ENCODE measurements at places on chromosomes 12 and 14. TPM values are rescaled to one million over a fixed set of nuclear protein-coding genes. Genes with fewer than 3 reads are reported as not detected.

GRCh38 chr14:41446008-41446407 lies 160.7 kb upstream of the LRFN5 start:
- no peak overlapping the region for H3K27ac ChIP-seq
- H3K36me3 ChIP-seq, result no peaks in the 10 kb centered on the region
- no peak overlapping the region for H3K4me3 ChIP-seq
- no peaks in the 10 kb centered on the region for H3K4me1 ChIP-seq

GRCh38 chr14:73026243-73026844 lies 562 bp downstream of the ZFYVE1 start:
- H3K27me3 ChIP-seq, result no peaks in the 10 kb centered on the region
- no peak for DNase-seq
- H3K4me3 ChIP-seq, result peak overlapping the region; percentile 78
- H3K4me1 ChIP-seq, result peaks cover 19% of the 10 kb centered on the region
- H3K36me3 ChIP-seq, result peaks cover 22% of the 10 kb centered on the region

DNA sequence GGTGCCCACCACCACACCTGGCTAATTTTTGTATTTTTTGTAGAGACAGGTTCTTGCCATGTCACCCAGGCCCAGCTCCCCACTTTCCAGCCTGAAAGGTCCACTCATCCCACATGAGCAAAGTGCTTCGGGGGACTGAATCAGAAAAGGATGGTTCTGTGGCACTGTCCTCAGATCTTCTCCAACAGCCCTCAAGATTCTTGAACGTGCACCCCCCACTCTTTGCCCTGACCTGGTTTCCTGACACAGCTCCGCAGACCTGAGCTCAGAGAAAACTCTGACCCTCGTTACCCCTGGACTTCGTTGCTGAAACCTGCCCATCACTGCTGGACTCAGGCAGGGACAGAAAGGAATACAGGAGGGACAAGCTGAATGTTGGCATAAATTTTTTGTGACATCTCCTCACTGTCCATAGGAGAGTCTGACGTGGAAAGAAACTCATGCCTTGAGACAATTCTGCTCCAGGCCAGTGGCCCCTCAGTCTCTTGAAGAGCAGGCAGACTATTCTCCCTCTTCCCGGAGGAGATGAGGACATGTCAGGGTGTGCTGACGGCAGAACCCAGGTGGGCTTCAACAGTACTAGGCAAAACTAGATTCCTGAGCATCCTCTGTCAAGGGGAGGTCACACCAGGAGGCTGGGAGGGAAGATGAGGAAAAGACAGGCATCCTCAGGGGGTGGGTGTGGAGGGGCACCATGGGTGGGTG lies 149.3 kb downstream of the DPF3 start:
- H3K36me3 ChIP-seq, result no peaks in the 10 kb centered on the region
- H3K27ac ChIP-seq, result no peak overlapping the region
- peaks cover 5% of the 10 kb centered on the region for H3K27me3 ChIP-seq
- H3K4me3 ChIP-seq, result no peak overlapping the region

- peaks cover 41% of the 10 kb centered on the region for H3K4me1 ChIP-seq
- peak within 1 kb of the TSS; percentile 55 for H3K4me3 ChIP-seq
- H3K27ac ChIP-seq, result no peak within 1 kb of the TSS
These were observed at the start of gene CISTR for GRCh38 chr12:53751336-53752191. Gene CISTR (minus strand): TSS chr12:53751979.

GRCh38 chr14:80954687-80955299 lies 628 bp upstream of the TSHR start:
- peaks cover 19% of the 10 kb centered on the region for H3K4me1 ChIP-seq
- DNase-seq, result peak; percentile 64
- H3K36me3 ChIP-seq, result no peaks in the 10 kb centered on the region
- H3K27me3 ChIP-seq, result peaks cover 10% of the 10 kb centered on the region

GRCh38 chr12:69658203-69658602 lies 40.9 kb downstream of the BEST3 start:
- no peak overlapping the region for H3K4me3 ChIP-seq
- H3K36me3 ChIP-seq, result no peaks in the 10 kb centered on the region
- no peak overlapping the region for H3K27ac ChIP-seq

DNA sequence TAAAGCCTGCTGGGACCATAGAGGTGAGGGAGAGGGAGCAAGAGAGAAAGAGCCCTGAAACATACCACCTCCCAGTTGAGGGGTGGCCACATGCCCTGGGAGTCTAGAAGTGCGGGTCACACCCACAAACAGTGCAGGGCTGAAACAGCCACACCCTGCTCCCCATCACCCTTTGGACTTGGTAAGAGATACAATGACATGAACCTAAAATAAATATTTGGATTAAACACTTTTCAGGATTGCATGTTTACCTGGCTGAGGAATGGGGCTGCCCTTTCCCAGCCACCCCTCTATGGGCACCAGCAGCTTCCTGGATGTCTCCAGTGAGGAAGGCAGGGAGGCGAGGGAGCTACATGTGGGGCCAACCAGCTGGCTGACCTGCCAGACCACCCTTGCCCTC lies 39.0 kb upstream of the TC2N start:
- peaks cover 7% of the 10 kb centered on the region for H3K4me1 ChIP-seq
- DNase-seq, result no peak
- H3K27ac ChIP-seq, result no peak overlapping the region
- no peaks in the 10 kb centered on the region for H3K36me3 ChIP-seq
- peaks cover 10% of the 10 kb centered on the region for H3K27me3 ChIP-seq

DNA sequence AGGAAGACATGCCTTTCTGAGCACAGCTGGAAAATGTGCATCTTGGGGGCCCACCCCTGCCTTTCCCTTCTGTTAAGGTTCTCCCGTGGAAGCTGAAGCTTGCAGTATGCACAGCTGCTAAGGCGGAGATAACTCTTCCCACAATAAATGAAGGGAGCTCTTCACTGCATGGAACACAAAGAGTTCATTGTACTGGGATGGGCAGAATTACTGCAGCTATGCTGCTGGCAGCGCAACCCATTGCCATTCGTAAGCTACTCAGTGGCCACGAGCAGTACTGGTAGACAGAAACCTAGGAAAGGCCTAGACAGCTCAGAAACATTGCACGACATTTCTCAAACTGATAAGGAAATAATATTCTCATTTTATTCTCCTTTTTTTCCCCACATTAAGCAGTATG lies 310.2 kb downstream of the MDGA2 start:
- H3K27ac ChIP-seq, result no peak overlapping the region
- no peaks in the 10 kb centered on the region for H3K4me1 ChIP-seq
- no peak for DNase-seq
- no peaks in the 10 kb centered on the region for H3K27me3 ChIP-seq
- H3K36me3 ChIP-seq, result no peaks in the 10 kb centered on the region

- H3K4me1 ChIP-seq, result peaks cover 23% of the 10 kb centered on the region
- no peak overlapping the region for H3K27ac ChIP-seq
These were observed 4.7 kb downstream of the FOS start for GRCh38 chr14:75283162-75283832.

- H3K36me3 ChIP-seq, result peaks cover 24% of the 10 kb centered on the region
- DNase-seq, result no peak
- no peak overlapping the region for H3K27ac ChIP-seq
- H3K4me3 ChIP-seq, result no peak overlapping the region
These were observed 24.2 kb downstream of the ZNF664 start for GRCh38 chr12:123997033-123997822.

DNA sequence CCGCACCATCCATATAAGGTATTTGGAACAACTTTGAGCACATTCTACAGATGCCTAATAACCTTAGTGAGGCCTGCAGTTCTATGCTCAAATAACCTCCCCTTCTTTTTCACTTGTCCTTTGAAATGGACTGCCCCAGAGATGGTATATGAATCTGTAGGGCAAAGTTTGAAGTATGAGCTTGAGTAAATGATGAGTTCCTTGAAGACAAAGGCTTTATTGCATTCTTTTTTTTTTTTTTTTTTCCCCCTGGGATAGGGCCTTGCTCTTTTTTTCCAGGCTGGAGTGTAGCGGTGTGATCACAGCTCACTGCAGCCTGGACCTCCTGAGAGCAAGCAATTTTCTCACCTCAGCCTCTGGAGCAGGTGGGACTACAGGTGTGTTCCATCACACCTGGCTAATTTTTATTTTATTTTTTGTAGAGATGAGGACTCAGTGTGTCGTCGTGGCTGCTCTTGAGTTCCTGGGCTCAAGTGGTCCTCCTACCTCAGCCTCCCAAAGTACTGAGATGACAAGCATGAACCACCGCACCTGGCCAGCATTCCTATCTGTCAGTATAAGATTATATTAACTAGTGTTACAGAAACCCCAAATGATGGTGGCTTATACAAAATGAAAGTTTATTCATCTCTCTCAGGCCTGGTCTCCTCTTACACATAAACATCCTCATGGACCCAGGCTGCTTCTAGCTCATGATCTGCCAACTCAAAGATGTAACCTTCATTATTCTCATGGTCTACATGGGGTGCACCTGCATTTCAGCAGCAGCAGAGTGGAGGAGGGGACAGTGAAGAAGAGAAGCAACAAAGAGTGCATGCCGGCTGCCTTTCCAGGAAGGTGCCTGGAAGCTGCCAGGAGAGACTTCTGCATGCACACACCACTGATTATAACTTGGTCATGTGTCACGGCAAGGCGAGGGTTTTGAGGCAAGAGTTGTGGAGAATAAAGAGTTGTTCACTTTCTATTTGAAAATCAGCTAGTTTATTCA lies 101.4 kb downstream of the DUSP16 start:
- no peak for DNase-seq
- peak overlapping the region; percentile 25 for H3K27ac ChIP-seq
- H3K4me1 ChIP-seq, result peaks cover 37% of the 10 kb centered on the region
- no peaks in the 10 kb centered on the region for H3K36me3 ChIP-seq

- peak; percentile 27 for DNase-seq
- no peak overlapping the region for H3K27ac ChIP-seq
- H3K36me3 ChIP-seq, result no peaks in the 10 kb centered on the region
- no peaks in the 10 kb centered on the region for H3K27me3 ChIP-seq
- peak overlapping the region; percentile 88 for H3K4me3 ChIP-seq
These were observed 466 bp downstream of the SAV1 start for GRCh38 chr14:50667684-50667995.

- no peaks in the 10 kb centered on the region for H3K27me3 ChIP-seq
- H3K36me3 ChIP-seq, result no peaks in the 10 kb centered on the region
- no peak overlapping the region for H3K4me3 ChIP-seq
- H3K4me1 ChIP-seq, result no peaks in the 10 kb centered on the region
- DNase-seq, result no peak
These were observed 301.7 kb downstream of the KCNH5 start for GRCh38 chr14:62743560-62743959.

GRCh38 chr14:55707365-55707804 lies 127.4 kb downstream of the KTN1 start:
- no peaks in the 10 kb centered on the region for H3K27me3 ChIP-seq
- H3K4me1 ChIP-seq, result no peaks in the 10 kb centered on the region
- no peak overlapping the region for H3K27ac ChIP-seq
- no peak overlapping the region for H3K4me3 ChIP-seq
- DNase-seq, result no peak
- H3K36me3 ChIP-seq, result peaks cover 3% of the 10 kb centered on the region

DNA sequence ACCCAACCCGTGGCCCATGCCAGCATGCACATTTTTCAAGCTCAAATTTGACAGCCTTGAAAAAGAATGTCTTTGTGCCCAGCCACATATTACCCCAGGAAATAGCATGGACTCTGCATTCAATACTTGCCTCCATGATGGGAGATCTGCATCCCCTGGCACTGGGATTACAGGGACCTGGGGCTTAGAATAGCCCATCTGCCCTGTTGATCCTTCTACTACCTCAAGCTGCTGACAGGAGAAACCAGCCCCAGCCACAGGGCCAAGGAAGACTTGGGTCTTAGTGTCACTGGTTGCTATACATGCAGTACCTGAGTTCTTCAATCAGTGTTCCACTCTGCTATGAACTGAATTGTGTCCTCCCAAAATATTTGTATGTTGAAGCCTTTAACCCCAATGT lies 85.3 kb downstream of the LRRC74A start:
- H3K27me3 ChIP-seq, result no peaks in the 10 kb centered on the region
- peaks cover 4% of the 10 kb centered on the region for H3K4me1 ChIP-seq
- H3K4me3 ChIP-seq, result no peak overlapping the region
- no peak for DNase-seq
- no peaks in the 10 kb centered on the region for H3K36me3 ChIP-seq

- H3K27me3 ChIP-seq, result peaks cover 11% of the 10 kb centered on the region
- no peak for DNase-seq
- no peak overlapping the region for H3K27ac ChIP-seq
- H3K4me1 ChIP-seq, result no peaks in the 10 kb centered on the region
These were observed 10.7 kb upstream of the BHLHE41 start for GRCh38 chr12:26135571-26135970.

DNA sequence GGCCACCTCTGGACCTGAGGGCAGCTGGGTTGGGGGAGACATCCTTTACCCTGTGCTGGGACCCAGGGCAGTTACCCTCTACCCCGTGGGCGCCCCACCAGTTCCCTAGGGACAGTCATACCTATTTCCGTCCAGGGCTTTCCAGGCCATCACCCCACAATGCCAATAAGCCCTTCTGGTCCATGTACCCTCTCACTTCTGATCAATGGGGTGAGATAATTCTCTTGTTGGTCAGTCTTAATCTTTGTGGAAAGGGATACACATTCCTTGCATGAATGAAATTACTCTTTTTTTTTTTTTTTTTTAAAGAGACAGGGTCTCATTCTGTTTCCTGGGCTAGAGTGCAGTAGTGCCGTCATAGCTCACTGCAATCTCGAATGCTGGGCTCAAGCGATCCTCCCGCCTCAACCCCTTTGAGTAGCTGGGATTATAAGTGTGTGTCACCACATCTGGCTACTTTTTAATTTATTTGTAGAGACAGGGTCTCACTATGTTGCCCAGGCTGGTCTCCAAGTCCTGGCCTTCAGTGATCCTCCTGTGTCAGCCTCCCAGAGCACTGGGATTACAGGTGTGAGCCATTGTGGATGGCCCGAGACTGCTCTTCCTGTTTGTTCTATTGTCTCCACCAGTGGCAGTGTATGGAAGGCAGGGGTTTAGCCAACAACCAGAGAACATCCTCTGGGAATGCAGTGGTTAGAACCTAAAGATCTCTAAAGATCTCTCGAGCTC lies 46.3 kb upstream of the STON2 start:
- H3K36me3 ChIP-seq, result no peaks in the 10 kb centered on the region
- DNase-seq, result no peak
- no peak overlapping the region for H3K4me3 ChIP-seq

GRCh38 chr14:99212199-99212598 lies 59.8 kb downstream of the BCL11B start:
- no peaks in the 10 kb centered on the region for H3K27me3 ChIP-seq
- H3K27ac ChIP-seq, result peak overlapping the region; percentile 73
- H3K4me3 ChIP-seq, result no peak overlapping the region
- H3K36me3 ChIP-seq, result peaks cover 5% of the 10 kb centered on the region
- no peak for DNase-seq
- H3K4me1 ChIP-seq, result peaks cover 85% of the 10 kb centered on the region

- DNase-seq, result no peak
- no peak overlapping the region for H3K27ac ChIP-seq
- H3K27me3 ChIP-seq, result no peaks in the 10 kb centered on the region
- H3K4me1 ChIP-seq, result no peaks in the 10 kb centered on the region
These were observed 55.0 kb downstream of the CCDC85C start for GRCh38 chr14:99548871-99549515.

EML1 gene
- not detected for total RNA-seq

CTSG gene
- not detected for total RNA-seq

SYNE3 gene
- total RNA-seq, result 77.8 TPM

CLEC12A gene
- total RNA-seq, result not detected

PLXNC1 gene
- 23.9 TPM for total RNA-seq

KRT79 gene
- total RNA-seq, result not detected

GRIN2B gene
- total RNA-seq, result not detected

SSPN gene
- total RNA-seq, result 0.06 TPM

PCNX1 gene
- 80.8 TPM for total RNA-seq
